ENCODE measurements at places on chromosomes 1 and 21.
A peak's percentile ranks its signal among the peaks of the same experiment; 100 is the strongest.

GRCh38 chr1:186740324-186740723, 60.1 kb upstream of the PTGS2 start:
- DNase-seq: no peak

DNA sequence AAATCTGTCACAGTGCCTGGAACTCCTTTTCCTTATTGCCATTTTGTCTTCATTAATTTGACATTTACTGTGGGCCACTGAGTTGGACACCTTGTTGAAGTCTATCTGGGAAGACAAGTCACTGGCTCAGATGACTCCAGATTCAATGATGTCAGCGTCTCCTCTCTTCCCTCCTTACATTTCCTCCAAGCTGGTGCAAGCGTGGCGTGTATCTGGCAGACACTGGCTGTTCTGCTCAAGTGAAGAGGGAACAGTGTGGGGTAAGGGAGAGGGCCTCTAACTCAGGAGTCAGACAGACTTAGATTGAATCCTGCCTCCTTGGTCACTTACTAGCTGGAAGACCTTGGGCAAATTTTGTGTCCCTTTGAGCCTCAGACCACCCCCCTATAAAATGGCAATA, 8.7 kb upstream of the ZNF691 start:
- no peak for DNase-seq

- DNase-seq: no peak
Measured at GRCh38 chr1:161111527-161111926, 6.3 kb downstream of the PFDN2 start.

DNA sequence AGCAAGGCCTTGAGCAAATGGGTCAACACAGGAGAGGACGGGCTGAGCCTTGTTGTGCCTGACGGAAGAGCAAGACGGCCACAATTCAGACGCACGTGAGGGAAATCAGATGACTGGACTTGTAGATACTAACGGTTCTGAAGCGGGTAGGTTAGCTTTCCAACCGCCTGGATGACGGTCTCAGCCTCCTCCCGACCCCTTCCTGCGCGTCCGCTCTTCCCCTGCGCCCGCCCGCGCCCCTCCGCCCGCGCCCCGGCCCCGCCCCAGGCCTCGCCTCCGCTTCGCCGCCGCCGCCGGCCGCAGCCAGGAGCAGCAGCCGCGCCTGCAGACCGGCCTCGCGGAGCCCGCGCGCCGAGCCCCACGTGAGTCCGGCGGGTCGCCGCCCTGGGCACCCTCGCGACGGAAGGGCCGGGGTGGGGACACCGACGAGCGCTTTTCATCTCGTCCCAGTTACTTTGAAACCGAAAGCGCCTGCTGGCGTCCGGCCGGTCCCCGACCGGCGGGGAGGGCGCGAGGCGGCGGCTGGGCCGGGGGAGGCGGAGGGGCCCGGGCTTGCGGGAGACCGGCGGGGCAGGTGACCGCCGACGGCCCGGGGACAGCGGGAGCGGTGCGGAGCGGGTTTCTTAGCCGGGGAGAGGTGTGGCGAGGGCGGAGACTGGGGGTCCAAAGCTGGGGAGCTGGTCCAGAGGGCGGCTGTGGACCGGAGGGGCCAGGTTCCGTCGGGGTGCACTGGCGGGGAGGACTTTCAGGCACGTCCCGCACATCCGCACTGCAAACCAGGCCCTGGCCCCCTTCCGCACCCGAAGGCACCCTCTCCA, at the start of gene TRAF5:
TSS of gene TRAF5 (plus strand) at position 306 of the 818 bp plus-strand sequence. CDS start 26,407 bp downstream, outside the sequence.
- no peak for DNase-seq

DNA sequence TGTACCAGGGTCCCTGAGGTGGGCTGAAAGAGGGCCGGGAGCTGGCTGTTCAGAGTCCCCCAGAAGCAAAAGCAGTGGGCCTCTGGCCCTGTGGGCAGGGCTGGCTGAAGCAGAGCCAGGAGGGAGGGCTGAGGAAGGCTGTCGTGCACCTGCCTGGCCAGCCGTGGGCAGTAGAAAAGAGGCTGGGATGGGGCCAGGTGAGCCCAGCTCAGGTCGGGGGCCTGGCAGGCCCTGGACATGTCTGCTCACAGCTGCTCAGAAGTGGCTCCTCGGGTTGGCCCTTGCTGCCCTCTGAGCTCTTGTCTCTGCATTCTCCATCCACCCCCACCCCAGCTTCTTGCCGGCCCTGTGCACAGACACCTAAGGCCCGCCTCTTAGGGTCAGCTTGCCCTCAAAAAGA, 60.0 kb downstream of the TCP10L start:
- DNase-seq: no peak

GRCh38 chr1:150964164-150964489, 10.5 kb downstream of the CERS2 start:
- no peak for DNase-seq

DNA sequence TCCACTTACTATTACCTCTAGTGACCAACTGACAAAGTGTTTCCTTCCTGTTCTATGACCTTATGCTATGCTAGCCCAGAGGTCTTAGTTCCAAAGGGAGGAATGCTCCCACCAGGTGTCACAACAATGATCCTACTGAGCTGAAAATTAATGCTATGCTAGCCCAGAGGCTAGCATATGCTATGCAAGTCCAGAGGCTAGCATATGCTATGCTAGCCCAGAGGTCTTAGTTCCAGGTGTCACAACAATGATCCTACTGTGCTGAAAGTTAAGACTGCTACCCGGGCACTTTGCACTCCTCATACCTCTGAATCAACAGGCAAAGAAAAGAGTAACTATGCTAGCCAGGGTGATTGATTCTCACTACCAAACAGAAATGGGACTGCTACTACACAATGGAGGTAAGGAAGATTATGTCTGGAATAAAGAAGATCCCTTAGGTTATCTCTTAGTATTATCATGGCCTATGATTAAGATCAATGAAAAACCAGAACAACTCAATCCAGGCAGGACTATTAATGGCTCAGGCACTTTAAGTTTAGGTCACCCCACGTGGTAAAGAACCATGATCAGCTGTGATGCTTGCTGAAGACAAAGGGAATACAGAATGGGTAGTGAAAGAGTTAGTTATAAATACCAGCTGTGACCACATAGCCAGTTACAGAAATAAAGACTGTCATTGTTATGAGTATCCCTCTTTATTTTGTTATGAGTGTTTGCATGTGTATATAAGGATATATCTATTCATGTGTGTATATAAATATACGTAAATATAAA, 114.1 kb downstream of the CSMD2 start:
- DNase-seq: no peak

DNA sequence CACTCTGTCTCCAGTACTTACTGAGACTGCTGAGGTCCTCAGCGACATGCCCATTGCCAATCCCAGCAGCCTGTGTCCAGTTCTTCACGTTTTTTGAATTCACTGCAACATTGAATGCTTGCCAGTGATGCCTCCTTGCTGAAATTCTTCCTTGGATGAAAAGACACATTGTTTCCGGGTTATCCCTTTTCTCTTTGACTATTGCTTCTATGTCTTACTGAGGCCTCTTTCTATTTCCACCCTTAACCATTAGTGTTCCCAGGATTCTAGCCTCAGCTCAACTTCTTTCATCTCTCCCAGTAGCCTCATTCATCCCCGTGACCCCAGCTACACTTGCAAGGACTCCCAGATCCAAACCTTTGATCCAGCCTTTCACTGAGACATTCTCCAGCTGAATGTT, 46.5 kb upstream of the KIF26B start:
- no peak for DNase-seq

DNA sequence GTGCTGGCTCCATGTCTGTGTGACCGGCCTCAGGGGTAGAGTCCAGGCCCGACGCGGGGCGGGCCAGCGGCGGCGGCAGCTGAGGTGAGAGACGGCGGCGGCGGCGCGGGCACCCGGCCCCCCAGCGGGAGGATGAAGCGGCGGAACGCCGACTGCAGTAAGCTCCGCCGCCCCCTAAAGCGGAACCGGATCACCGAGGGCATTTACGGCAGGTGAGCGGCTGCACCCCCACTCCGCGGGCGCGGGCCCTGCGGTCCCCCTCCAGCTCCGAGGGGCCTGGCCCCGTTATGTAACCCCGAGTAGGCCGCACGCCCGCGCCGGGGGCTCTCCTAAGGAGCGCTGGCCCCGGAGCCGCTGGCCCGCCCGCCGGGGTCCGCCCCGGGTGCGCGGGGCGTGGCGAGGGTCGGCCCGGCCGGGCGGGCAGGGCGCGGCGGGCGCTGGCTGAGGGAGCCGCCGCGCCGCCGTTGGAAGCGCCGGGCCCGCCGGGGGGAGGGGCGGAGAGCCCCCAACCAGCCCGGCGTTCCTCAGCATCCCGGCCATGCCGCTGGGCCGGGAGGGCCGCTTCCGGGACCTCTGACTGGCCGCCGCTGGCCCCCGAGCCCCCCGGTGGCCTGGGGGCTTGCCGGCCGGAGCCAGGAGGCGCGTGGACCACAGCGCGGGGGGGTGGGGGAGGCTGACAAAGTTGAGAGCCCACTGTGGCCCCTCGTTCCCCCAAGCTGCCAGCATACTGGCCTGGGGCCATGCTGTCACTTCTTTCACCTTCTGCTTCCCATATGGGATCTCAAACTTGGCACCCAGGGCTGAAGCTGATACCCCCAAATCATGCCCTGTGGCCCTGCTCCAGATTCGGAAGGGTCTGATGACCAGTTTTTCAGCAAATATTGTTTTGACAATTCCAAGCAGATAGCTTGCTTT, 527 bp downstream of the MACO1 start:
- peak; percentile 36 for DNase-seq

GRCh38 chr1:64540265-64540791, 70.4 kb downstream of the CACHD1 start:
- no peak for DNase-seq

DNA sequence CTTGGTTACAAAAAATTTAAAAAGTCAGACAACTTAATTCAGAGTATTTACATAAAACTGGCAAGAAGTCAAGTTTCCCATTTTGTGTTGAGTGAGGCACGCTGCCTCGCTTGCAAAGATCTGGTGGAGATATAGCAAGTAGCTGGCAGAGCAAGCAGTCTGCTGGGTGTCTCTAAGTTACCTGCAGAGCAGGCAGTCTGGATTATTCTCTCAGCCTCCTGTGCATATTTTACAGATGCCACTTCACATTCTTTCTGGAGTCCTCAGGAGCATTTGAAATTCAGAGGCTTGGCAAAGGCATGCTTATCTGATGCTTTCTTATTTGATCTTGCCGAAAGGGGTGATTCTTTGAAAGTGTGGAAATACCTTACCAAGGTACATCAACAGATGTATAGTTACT, 640.4 kb upstream of the ADGRL4 start:
- DNase-seq: no peak

DNA sequence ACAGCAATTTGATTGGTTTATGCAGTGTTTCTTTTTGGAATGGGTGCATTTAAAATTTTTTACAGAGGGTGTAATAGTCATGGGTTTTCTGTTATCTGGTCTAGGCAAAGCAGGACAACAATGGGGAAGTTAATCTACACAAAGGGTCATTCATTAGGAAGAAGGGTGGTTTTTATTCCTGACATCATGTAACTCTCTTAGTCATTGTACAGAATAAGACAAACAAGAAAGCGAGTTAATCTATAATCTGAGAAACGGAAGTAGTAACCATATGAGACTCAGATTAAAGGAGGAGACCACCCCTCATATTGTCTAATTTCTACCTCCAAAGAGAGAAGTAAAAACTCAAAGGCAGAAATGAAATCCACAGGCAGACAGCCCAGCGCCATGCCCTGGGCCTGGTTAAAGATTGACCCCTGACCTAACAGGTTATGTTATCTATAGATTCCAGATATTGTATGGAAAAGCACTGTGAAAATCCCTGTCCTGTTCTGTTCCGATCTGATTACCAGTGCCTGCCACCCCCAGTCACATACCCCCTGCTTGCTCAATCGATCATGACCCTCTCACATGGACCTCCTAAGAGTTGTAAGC, 10.5 kb upstream of the IFI6 start:
- DNase-seq: no peak

DNA sequence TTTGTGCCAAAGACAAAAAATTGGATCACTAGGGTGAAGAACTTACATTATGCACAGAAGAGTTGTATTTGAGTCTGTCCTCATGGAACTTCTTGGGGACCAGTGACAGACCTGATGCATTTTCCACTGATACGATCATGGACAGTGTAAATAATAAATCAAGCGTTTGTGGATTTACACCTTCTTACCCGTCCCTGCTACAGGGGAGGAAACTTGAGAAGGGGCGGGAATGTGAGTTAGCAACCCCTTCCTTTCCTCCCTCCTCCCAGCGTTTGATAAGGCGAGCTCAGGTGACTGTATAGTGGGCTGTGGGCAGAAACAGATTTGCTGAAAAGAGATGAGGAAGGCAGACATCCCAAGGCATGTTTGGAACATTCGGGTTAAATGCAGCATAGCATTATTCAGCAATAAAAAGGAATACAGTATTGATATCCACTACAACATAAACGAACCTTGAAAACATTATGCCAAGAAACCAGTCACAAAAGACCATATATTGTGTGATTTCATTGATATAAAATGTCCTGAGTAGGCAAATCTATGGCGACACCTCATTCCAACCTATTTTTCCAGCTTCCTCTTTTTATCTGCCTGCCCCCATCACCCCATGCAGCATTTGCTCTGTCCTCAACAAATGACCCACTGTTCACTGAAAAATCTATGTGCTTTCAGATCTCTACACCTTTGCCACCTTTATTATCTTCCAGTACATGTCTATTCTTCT, 128.7 kb downstream of the ZZZ3 start:
- no peak for DNase-seq

GRCh38 chr1:209937996-209938959, at the start of gene SYT14:
SYT14 (plus strand) TSS chr1:209938217; CDS start chr1:209938265, 48 bp downstream.
- DNase-seq: no peak

DNA sequence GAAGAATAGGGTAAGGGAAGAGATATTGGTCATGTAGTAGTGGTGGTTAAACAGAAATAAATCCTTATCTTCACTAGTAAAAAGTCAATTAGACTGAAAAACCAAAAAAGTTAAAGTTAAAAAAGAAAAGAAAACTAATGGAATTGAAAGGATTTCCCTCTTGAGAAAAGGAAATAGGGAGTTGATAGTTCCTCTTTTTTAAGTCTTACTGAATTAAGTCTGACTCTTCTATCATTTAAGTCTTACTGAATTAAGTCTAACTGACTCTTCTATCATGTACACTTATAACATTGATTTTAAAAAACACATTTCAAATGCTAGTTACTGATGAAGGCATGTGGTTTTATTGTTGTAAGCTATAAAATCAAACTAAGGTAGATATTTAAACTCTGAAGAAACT, 49.5 kb upstream of the TENT5C start:
- DNase-seq: peak; percentile 18

DNA sequence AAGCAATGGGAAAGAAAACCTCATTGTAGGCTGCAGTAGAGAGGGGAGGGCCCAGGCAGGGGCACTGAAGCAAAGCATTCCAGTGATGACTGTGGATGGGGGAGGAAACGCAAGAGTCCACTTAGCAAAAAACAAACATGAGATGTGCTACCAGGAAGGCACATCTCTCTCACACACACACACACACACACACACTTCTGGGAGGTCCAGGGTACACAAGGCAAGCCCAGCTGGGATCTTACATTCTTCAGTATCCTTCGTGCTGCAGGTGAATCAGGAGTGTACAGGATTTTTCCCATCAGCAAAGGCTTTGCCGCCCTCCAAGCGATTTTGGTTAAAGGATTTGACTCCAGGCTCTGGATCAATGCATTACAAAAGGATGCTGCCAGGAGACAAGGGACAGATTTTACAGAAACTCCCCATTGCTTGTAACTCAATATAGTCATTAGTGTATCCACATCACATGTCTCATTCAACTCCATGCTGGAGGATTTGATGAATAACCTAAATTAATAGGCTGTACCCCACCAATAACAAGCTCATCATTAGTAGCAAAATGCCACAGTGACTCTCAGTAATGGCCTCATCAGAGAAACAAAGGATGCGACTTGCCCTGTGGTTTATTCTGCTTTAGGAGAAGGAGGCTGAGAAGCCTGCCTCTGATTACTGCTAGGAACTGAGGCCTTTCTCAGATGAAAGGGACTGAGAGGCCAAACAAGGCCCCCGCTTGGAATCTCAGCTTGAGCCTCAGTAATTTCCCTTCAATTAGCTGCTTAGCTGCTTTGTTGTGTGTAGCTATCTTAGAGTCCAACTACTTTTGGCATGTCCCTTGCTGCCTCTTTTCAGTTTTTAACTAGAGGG, 41.6 kb downstream of the ABCA4 start:
- DNase-seq: no peak
